Activated naive CD8-positive, alpha-beta T cell treated with anti-CD3 and anti-CD28 coated beads, Interleukin-2, amount 50 U/mL, for 16 hours (primary cell): ENCODE measurements at places on chromosomes 6 and 20.

GRCh38 chr6:114419175-114419574, 76.4 kb upstream of the HS3ST5 start:
- no peak for DNase-seq

DNA sequence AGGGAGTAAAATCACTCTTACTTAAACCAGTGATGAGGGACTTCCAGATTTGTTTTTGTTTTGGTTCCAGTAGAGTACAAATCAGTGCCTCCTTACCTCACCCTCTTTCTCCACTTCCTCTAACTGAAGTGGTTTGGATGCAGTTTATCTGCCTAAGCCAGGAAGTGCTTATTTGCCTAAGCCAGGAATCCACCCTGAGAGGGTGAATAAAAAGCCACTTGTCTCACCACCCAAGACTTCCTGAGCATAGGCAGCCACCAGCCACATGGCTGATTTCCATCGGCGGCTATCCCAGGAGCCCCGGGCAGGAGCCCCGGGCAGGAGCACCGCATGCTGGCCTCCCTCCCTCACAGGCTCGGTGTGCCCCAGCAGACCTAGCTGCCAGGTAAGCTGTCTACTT, 12.0 kb downstream of the LRP11 start:
- no peak for DNase-seq

- no peak for DNase-seq
Observed at GRCh38 chr20:944148-944547, 28.0 kb upstream of the ANGPT4 start.

GRCh38 chr6:31538805-31539400, 2.9 kb downstream of the DDX39B start:
- no peak for DNase-seq

DNA sequence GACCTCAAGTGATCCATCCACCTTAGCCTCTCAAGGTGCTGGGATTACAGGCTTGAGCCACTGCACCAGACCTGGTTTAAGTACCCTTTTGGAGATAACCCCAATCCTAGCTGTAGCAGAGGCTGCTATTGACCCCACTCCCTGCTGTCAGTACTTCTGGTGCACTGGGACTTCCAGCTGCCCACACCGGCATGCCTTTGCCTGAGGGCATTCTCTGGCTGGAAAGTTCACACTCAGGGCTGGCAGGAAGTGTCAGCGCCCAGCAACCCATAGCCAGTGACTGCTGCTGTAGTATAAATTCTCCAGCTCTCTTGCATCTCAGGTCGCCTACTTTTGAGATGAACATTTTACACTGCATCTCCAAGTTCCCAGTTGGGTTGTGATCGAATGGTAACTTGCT, 75.3 kb downstream of the UTRN start:
- DNase-seq = no peak

DNA sequence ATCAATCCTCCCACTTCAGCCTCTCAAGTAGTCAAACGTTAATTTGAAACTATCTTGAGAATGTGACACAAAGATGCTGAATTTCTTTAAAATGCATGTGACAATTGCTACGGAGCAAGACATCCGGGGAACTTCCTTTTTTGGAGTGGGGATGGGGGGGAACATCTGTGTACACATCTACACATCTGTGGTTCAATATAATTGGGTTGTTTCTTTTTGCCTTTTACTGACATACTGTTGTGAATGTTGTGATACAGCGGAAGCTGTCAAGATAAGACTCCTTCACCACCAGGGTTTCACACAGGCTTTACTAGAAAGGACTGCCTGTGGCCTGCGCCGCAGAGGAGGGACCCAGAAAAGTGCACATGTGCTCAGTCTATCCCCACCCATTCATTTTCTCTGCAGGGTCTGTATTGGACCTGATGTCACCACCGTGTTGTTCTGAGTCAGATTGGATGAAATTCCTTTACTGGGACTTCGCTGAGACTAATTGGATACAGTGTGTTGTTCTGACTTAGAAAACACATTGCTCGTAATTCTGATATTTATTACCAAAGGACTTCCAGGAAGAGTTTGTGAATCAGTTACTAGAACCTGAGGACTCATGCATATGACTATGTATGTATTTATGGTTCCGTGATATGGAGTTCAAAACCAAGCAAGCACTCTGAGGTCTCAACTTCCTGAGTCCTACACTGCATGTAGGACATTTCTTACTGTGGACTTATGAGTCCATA, 98.7 kb upstream of the SGK1 start:
- no peak for DNase-seq

GRCh38 chr20:57724610-57725405, 15.0 kb upstream of the PMEPA1 start:
- DNase-seq = no peak

DNA sequence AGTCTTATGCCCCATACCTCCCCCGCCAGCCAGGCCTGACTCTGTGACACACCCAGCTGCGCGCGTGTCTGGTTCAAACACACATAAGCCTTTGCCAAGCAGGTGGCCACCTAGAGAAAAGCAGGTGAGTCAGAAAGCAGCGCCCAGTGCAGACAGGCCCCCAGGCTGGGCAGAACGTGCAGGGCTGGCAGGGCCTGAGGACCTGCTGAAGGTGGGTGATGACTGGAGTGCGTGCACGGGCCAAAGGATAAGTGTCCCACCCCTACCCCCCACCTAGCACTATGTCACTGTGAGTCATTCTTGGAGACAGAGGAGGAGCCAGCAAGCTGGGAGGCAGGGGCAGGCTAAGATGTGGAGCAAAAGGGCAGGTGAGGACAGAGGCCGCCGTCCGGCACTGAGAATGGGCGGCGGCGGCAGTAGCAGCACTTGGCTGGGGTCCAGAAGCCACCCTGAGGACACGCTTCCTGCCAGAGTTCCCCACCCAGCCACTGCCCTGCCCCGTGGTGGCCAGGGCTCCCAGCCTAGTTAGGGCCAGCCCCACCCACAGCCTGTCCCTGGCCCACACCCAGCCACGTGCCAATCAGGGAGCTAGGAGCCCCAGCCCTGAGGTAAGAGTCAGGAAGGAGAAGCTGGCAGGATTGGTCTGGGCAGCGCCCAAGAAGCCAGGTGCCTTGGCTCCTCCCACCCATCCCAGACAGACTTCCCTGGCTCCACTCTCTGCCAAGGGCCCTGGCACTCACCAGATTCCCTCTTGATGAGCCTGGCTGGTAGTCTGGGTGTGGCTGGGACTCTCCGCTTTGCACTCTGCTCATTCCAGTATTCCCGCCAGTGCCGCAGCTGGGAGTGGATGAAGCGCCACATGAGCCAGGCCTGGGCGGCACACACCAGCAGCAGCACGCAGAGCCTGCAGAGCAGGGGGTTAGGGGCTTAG, 72.7 kb downstream of the TRAM2 start:
- no peak for DNase-seq

DNA sequence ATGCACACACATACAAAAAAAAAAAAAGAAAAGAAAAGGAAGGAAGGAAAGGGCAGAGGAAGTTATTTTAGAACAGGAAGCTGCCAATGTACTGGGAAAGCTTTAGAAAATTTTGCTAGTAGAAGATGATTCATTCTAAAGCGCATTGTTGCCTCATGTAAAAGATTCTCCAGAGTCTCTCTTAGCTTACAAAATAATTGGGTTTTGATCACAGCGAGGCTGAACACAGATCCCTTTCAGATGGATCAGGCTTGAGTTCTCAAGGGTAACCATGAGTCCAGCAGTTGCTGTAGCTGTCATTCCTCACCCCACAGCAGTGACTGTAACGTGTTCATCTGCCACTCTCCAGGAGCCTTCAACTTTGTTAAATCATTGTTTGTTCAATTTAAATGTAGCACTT, 81.9 kb downstream of the PHACTR2 start:
- no peak for DNase-seq
